ENCODE measurements at places on chromosomes 12 and 14. TPM values are rescaled to one million over a fixed set of nuclear protein-coding genes. Genes with fewer than 3 reads are reported as not detected.

Gene PRB2
- total RNA-seq, result not detected

Gene PAX9
- not detected for total RNA-seq

Gene GLT8D2
- total RNA-seq, result not detected

Gene CLEC9A
- not detected for total RNA-seq

Gene TOMM20L
- not detected for total RNA-seq

Gene SSPN
- total RNA-seq, result not detected

Gene OTOGL
- total RNA-seq, result not detected

Gene FOXM1
- total RNA-seq, result 20.8 TPM

GRCh38 chr12:77033658-77034536 is 31.5 kb downstream of the E2F7 start:
- no peak for DNase-seq
- H3K27ac ChIP-seq, result no peak overlapping the region
- no peak overlapping the region for H3K4me3 ChIP-seq
- H3K4me1 ChIP-seq, result no peaks in the 10 kb centered on the region

DNA sequence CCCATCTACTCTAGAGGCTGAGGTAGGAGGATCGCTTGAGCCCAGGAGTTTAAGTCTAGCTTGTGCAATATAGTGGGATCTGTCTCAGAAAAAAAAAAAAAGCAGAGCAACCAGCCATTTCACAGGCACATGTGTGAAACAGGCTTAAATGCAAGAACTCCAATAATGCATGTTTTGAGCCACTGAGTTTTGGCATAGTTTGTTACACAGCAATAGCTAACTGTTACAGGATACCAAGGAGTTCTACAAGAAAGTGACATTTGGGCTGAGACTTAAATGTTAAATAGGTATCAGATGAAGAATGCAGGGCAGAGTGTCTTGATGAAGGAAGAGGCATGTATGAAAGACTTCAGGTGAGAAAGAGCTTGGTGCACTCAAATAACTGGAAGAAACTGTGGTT is 240.0 kb upstream of the FOXN3 start:
- no peak overlapping the region for H3K4me3 ChIP-seq
- no peaks in the 10 kb centered on the region for H3K27me3 ChIP-seq
- no peak for DNase-seq
- peaks cover 3% of the 10 kb centered on the region for H3K4me1 ChIP-seq
- no peaks in the 10 kb centered on the region for H3K36me3 ChIP-seq

DNA sequence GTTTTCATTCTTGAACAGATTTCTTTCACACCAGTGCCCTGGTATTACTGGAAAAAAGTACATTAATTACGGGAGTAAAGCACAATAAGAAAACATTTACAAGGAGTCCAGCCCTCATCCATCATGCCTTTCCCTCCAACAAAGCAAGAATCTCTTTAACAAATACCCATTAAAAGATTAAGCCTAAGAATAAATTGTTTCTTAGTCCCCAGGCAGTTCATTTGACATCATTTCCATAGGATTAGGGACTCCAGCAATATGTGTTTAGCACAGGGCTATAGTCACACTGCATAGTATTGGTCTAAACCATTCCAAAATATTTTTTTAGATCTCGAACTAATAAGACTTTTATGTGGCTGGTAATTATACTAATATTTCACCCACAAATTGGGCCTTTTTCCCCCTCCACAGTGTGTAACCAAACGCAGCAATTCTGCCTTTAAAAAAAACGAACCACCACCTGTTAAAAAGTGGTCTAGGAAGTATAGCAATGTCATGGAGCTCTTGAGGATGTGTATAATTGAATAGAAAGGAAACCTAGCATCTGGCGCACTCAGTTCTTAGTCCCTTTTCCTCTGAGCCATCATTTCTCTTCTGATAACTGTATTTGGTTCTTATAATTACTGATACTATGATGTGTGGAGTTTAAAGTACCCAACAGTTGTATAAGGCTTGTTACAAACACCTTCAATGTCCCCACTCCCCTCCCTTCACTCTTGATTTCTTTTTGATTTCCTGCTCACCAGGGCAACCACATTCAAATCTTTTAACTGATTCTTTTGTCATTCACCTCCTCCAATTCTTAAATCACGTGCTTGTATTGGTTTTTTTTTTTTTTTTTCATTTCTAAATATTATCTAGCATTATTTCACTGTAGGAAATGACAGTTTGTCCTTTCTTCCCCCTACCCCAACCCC is 138.7 kb downstream of the ETV6 start:
- no peak overlapping the region for H3K4me3 ChIP-seq
- H3K27me3 ChIP-seq, result no peaks in the 10 kb centered on the region
- no peaks in the 10 kb centered on the region for H3K36me3 ChIP-seq
- H3K27ac ChIP-seq, result no peak overlapping the region

DNA sequence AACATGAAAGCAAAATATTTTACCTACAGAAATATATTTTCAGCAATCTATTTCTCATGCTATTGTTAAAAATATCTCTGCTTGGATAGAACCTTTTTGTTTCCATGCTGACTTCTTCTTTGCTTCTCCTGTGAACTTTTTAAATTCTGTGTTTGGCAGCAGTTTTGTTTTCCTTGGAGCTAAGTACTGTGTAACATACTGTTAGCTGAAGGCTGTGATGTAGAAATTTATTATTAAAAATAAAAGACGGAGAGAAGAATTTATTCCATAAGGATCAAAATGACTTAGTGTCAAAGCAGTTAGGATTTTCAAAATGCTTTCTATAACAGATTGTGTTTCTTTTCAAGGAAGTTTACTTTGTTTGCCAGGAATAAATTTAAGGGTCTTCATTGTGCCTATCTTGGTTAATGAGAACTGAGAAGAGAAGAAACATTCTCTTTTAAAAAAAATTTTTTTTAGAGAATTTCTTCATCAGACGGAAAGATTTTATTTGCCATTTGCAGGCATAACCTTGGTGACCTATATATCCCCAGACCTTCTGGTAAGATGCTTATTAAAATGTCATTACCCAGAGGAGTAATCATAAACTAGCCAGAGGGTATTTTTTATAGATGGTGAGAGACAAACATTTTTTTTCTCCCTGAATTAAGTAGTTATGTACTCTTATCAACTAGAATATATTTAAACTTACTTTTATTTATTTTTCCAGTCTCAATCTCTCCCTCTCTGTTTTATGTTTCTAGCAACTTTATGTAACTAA is 147.1 kb upstream of the SLCO1C1 start:
- no peaks in the 10 kb centered on the region for H3K4me1 ChIP-seq
- H3K36me3 ChIP-seq, result no peaks in the 10 kb centered on the region
- DNase-seq, result no peak

DNA sequence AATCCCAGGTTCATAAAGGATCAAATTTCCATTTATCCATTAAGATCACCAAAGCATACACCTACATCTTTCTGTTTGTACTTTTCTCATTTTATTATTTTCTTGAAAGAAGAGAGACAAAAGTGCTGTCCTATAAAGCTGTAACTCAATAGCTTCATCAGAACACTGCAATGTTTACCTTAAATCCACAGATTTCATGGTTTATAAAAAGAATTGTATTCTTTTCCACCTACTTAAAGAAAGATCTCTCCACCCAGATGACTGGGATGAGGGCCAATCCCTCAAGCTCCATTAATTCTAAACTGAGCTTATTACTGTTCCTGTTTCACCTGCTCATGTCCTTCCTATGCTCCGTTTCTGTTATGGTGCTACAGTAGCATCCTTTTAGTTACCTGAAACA is 470.6 kb downstream of the BCAT1 start:
- no peak for DNase-seq
- no peaks in the 10 kb centered on the region for H3K4me1 ChIP-seq
- H3K4me3 ChIP-seq, result no peak overlapping the region
- no peaks in the 10 kb centered on the region for H3K27me3 ChIP-seq
- H3K36me3 ChIP-seq, result no peaks in the 10 kb centered on the region

GRCh38 chr14:77979171-77979570 is 179.3 kb downstream of the ADCK1 start:
- H3K36me3 ChIP-seq, result no peaks in the 10 kb centered on the region
- H3K27me3 ChIP-seq, result no peaks in the 10 kb centered on the region

- peak overlapping the region; percentile 31 for H3K4me3 ChIP-seq
- no peaks in the 10 kb centered on the region for H3K36me3 ChIP-seq
- peak; percentile 80 for DNase-seq
- H3K27me3 ChIP-seq, result no peaks in the 10 kb centered on the region
- peak overlapping the region; percentile 85 for H3K27ac ChIP-seq
- peaks cover 56% of the 10 kb centered on the region for H3K4me1 ChIP-seq
Measured at GRCh38 chr12:120798696-120799095, 73.1 kb downstream of the ACADS start.

DNA sequence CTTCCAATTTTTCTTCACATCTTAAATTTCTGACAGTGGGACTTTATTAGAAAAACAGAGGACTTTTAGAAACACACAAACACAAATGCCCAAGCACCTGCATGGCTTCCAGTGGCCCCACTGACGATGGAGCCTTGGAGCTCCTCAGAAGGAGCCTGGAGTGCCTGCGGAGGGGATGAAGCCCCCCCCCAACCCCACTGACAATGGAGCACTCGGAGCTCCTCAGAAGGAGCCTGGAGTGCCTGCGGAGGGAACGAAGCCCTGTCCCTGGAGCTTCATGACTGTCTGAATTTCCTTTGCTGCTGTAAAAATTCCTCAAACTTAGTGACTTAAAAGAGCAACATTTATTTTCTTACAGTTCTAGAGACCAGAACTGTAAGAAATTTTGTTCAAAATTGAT is 80.1 kb upstream of the VRK1 start:
- H3K27ac ChIP-seq, result no peak overlapping the region
- H3K4me3 ChIP-seq, result no peak overlapping the region
- H3K27me3 ChIP-seq, result no peaks in the 10 kb centered on the region
- no peaks in the 10 kb centered on the region for H3K36me3 ChIP-seq
- peaks cover 5% of the 10 kb centered on the region for H3K4me1 ChIP-seq

- H3K4me1 ChIP-seq, result no peaks in the 10 kb centered on the region
- DNase-seq, result no peak
- no peaks in the 10 kb centered on the region for H3K36me3 ChIP-seq
- no peak overlapping the region for H3K27ac ChIP-seq
- H3K4me3 ChIP-seq, result no peak overlapping the region
Measured at GRCh38 chr12:27937768-27938167, 34.8 kb downstream of the PTHLH start.

DNA sequence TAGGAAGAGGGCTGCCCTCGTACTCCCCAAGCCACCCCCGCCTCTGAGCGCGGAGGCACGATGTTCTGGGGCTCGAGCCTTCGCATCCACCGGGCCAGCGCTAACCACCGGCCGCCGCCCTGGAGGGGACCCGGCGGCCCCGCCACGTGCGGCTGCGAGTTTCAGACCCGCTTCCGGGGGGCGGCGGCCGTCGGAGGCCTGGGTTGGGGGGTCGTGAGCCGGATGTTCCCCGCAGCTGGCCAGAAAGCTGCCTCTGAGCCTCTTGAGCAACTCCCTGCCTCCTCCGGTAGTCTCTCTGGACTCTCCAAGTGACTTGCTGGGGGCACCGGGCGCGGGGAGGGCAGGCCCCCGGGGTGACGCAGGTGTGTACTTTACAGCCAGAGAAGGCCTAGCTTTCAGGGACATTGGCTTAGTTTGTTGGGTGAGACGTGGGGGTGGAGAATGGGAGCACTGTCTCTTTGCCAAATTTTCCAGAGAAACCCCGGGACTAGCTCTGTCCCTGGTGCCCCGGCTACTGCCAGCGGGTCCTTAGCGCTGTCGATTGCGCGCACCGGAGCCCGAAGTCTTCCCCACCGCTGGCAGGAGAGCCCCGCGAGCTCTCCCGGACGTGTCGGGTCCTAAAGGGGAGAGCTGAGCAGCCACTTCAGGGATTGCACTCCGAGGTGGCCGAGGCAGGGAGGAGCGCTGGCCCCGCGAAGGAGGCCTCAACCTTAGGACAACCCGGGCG is 15.6 kb downstream of the OTX2 start:
- H3K27me3 ChIP-seq, result 0 out of 2 replicates have a peak, but pooled peaks cover 2% of the 10 kb centered on the region
- no peak overlapping the region for H3K27ac ChIP-seq
- no peak overlapping the region for H3K4me3 ChIP-seq

- DNase-seq, result peak; percentile 16
- no peaks in the 10 kb centered on the region for H3K36me3 ChIP-seq
- no peak overlapping the region for H3K27ac ChIP-seq
- no peak overlapping the region for H3K4me3 ChIP-seq
Measured at GRCh38 chr14:98323836-98324235, 948.2 kb downstream of the BCL11B start.

DNA sequence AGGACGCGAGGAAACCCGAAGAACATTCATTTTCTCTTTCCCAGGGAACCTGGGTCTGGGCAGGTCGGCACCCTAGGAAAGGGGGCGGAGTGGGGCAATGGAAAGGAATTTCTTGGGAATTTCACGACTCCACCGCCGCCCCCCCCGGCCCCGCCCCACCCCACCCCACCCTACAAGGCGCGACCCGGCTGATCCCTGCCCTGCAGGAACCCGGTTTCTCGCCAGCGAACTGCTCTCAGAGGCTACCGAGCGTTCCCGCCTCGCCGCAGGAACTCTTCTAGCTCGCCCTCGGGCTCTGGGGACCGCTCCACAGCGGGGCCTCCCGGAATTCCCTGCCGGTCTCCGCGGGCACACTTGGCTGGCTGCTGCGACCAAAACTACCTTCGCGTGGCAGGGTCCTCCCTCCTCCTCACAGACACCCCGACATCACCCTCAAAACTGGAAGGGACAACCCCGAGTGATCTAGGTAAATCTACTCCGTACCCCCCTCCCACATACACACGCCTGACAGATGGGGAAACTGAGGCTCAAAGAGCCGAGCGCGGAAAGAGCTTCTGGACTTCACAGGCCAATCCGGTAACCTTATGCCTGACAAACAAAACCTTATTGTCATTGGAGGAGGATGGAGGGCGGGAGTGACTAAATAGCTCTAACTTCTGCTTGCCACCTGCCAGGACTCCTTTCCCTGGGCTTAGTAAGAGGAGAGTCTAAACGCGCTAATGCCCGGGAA is 785 bp upstream of the ACTN1 start:
- H3K27ac ChIP-seq, result no peak overlapping the region
- H3K4me1 ChIP-seq, result no peaks in the 10 kb centered on the region
- no peaks in the 10 kb centered on the region for H3K36me3 ChIP-seq
- H3K4me3 ChIP-seq, result no peak overlapping the region
- no peak for DNase-seq
- H3K27me3 ChIP-seq, result no peaks in the 10 kb centered on the region

GRCh38 chr12:118603610-118604361 is 227.4 kb downstream of the SUDS3 start:
- H3K36me3 ChIP-seq, result no peaks in the 10 kb centered on the region
- no peaks in the 10 kb centered on the region for H3K27me3 ChIP-seq
- DNase-seq, result no peak
- peaks cover 4% of the 10 kb centered on the region for H3K4me1 ChIP-seq

- no peak for DNase-seq
- no peak overlapping the region for H3K4me3 ChIP-seq
- no peaks in the 10 kb centered on the region for H3K36me3 ChIP-seq
- H3K4me1 ChIP-seq, result no peaks in the 10 kb centered on the region
Measured at GRCh38 chr14:31752867-31753661, 191.9 kb downstream of the NUBPL start.
